ENCODE measurements at places on chromosomes 6 and 20.

DNA sequence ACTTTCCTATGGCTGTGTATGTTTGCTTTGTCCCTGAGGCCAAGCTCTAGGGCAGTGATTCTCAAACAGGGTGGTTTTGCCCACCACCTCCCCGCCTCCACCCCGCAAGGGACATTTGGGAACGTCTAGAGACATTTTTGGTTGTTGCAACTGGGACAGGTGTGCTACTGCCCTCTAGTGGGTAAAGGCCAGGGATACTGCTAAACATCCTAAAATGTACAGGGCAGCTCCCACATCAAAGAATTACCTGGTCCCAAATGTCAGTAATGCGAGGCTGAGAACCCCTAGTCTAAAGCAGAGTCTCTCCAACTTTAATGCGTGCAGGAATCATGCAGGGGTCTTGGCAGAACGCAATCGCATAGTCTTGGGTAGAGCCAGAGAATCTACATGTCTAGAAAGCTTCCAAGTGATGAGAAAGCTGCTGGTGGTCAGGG lies 5.1 kb downstream of the KCNS1 start:
- DNase-seq = peak; percentile 42

- DNase-seq = no peak
Measured at GRCh38 chr6:34981951-34982350, 92.9 kb downstream of the ANKS1A start.

DNA sequence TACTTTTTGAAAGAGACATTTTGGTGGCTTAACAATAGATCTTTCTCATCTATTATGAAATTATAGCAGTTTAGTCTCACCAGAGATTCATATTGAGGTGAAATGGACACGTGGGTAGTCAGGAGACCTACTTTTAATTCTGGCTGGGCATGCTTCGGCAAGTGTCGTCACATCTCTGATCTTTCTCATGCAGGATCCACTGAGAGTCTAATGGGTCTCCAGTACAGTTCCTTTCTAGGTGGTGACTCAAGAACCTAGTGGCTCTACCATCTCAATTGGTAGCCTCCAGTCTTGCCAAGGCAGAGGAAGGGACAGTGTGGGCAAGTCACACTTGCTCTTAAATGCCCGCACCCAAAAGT lies 94.9 kb downstream of the KCNB1 start:
- no peak for DNase-seq

GRCh38 chr20:57059055-57059596 lies 207.3 kb downstream of the BMP7 start:
- no peak for DNase-seq

GRCh38 chr6:112343390-112343789 lies 3.7 kb upstream of the RFPL4B start:
- DNase-seq = no peak

DNA sequence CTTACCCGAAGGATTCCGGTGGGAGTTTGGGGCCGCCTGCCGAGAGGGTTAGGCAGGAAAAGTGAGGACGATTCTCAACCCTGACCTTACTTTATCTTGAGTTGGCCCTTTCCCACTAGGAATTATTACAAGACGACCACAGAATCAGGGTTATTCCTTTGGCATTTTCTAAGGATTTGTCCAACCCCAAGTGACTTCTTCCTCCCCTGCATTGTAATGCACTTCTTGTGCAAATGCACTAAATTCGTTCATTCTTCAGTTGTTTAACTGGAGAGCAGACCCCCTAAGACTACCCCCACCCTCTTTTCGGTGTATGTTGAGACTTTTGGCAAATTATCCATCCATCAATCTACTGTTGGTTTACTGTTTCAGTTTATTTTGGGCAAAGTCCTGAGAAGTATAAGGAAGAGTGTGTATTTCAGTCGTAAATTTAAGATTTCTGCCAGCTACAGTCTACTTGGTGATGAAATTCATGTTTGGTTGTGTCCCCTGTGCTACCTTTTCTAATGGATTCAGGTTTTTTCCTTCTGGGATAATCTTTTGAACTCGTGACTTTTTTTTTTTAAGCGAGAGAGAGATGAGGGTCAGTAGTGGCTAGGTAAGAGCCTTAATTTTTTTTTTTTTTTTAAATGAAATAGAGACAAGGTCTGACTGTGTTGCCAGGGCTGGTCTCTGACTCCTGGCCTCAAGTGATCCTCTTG lies 611 bp upstream of the TMEM217 start:
- DNase-seq = no peak

DNA sequence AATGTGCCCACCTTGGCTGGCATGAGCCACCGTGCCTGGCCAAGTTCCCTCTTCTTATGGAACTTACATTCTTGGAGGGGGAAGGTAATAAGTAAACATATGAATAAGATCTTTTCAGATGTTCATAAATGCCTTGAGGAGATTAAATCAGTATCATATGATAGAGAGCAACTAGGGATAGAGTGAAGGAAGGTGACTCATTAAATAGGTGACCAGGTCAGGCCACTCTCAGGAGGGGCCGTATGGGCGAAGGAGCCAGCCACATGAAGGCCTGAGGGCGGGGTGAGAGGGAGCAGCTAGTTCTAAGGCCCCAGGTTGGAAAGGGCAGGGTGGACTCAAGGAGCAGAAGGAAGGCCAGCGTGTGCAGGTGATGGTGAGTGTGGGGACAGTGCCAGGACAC lies 91.1 kb downstream of the UST start:
- peak; percentile 42 for DNase-seq

DNA sequence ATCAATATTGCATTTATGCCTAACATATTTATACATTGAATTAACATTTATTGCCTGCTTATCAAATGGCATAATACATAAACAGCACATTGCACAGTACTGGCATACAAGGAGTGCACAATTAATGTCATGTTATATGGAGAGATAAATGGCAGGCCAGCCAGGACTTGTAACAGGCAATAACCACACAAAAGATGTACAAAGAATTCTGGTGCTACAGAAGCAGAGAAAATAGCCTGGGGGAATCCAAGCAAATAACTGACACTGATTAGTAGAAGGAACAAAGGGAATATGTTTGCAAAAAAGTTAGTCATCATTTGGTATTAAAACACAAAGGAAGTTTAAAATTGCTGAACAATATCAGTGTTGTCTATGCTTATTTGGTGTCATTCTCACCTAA lies 27.3 kb downstream of the COL21A1 start:
- no peak for DNase-seq

DNA sequence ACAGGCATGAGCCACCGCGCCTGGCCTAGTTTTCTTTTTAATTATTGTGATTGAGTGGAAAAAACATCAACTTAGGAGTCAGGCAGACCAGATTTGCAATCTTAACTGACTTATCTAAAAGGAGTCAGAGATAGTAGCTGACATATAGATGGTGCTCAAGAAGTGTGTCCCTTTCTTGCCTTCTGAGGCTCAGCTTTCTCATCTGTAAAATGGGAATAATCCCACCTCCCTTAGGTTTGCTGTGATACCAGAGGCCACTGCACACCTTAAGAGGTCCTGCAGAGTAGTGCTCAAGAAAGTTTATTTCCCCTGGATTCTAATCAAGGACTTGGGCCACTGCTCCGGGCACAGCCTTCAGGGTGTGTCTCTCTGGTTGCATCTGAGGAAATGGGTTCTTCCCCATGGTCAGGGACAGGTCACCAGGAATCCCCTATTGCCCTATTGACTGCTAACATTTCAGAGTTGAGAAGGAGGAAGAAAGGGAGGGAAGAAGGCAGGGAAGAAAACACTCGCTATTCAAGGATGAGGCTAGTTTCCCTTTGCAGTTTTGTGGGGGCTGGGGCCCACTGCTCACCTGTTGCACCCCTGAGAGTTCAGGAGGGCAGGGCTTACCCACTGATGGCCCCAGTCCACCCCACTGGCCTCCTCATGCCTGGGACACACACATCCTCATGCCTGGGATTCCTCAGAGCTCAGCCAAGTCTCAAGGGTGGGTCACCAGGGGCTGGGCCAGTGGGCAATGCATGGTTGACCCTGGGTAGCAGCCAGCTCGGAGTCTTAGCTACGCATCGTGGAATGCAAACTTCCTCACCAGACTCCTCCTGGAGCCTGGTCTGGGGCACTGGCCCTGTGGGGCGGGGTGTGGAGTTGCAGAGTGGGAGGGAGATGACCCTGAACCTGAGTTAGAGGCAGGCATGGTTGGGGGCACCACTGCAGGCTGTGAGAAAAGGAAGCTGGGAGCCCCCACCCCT lies 21.2 kb downstream of the C6orf132 start:
- peak; percentile 81 for DNase-seq

GRCh38 chr6:113997116-113997515 lies 26.2 kb upstream of the HDAC2 start:
- peak; percentile 62 for DNase-seq

DNA sequence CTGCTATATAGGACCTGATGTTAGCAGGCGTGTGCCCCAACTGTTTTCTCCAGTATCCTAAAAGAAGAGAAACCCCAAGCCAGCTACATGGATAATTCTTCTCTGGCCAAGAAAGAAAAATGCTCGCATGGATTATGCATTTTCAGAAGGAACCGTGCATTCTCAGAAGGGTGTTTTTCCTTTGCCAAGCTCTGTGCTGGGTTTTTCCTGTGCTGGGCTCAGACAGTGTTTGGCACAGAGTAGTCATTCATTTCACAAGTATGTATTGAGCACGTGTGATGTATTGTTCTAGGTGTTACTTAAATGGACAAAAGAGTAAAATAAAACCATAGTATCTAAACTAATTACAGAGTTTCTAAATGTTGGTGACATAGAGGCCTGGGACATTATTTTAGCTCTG lies 62.7 kb upstream of the ZNF133 start:
- DNase-seq = no peak

GRCh38 chr6:10719296-10719963 lies 3.4 kb upstream of the TMEM14C start:
- DNase-seq = no peak

DNA sequence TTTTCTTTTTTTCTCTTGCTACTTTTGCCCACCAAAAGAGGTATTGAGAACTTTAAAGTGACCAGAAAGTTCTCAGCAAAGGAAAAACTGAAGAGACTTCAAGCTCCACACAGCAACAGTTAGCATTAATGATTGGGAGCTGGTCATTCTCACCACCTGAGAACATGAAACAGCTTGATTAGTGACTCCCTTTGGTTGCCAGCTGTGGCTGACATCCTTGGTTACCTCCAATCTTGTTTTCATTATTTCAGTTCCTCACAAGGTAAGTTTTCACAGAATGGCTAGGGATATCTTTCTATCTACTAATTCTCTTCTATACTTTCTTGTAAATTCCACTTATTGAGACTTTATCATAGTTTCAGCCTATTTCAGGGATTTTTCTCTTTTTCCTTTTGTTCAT lies 427.9 kb downstream of the QKI start:
- no peak for DNase-seq

GRCh38 chr20:15654208-15654649 lies 919.0 kb downstream of the KIF16B start:
- peak; percentile 22 for DNase-seq

- no peak for DNase-seq
Measured at GRCh38 chr20:20614391-20614790, 98.1 kb downstream of the RALGAPA2 start.

- no peak for DNase-seq
Measured at GRCh38 chr6:128032042-128032441, 131.2 kb upstream of the THEMIS start.

DNA sequence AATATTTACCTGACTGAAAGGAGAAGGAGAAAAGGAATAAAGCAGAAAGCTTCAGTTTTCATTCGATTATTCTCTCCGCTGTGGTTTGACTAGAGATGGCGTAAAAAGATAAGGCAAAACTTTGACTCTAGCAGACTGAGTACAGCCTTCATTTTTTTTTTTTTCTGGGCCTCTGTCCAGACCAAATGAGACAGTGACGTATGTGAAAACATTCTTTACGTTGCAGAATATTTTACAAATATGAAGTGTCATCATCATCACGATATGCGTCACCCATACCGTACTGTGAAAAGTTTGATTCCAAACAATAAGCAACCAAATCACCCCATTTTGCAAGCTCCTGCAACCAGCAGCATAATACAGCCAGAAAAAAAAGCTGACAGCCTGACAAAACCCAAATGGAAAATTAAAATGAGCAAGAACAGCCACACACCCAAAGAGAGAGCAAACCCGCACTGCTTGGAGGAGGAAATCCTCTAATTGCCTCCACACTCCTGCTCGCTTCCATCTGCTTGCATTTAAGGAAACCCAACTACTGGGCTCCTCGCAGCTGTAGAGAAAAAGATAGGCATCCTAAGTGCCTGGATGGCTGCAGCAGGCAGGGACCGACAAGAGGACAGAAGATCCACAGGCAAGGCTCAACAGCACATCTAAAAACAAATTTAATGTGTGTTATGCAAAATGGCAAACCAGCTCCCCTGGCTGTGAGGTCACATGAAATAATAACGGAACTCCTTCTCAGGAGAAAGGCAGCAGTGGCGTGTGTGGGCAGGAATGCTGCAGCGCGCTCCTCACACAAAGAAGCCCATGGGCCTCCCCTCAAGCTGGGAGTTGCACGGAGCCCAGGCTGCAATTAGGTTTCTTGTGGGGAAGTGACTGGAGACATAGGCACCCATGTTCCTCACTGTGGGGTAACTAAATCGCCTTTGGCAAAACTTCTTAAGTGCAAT lies 113.1 kb downstream of the FYN start:
- no peak for DNase-seq

DNA sequence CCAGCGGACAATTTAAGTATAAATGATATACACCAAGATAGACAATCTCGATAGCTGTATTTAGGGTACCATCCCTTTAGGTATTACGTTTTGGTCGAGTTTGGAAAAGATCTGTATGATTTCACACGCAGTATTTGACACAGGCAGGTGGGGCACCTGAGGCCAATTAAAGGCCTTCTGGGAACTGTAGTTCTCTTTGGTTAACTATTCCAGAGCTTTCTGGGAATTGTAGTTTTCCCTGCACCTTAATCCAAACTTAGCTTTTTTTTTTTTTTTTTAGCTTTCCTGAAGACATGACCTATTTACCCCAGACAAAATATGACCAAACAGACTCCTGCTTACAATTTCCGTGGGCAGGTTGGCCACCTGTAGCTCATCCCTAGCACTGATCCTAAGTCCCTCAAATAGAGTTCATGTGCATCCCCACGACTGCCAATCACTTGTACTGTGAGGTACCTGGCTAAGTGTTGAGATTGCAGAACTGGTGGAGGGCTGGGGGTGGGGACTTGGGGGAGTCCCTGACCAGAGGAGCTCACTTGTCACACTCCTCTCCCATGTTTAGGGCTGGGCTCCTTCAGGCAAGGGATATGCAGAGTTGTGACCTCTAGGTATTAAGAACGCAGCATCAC lies 999 bp upstream of the EHMT2 start:
- peak; percentile 12 for DNase-seq

GRCh38 chr6:146785001-146785585 lies 186.3 kb downstream of the ADGB start:
- peak; percentile 27 for DNase-seq

DNA sequence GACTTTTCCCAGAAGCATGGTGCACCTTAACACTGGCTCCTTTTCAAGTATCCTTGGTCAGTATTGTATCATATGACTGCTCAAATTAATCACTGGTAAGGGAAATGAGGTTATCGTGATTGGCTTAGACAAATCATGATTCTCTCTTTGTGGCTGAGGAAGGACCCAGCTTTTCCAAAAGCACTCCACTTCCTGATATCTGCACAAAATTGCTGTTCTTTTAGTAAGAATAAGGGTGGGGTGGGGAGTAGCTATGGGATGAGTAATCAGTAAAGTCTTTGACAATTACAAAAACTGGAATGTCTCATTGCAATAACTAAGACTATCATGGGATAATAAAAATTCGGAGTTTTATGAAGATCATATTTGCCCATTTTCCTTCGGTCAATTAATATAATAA lies 9.0 kb upstream of the RIPPLY2 start:
- no peak for DNase-seq
